GM23248 (cell line): ENCODE measurements at places on chromosomes 2 and 18. TPM values are rescaled to one million over a fixed set of nuclear protein-coding genes. Genes with fewer than 3 reads are reported as not detected.

APCDD1 gene
- total RNA-seq: not detected in 2 replicates

UGT1A6 gene
- not detected in 2 replicates for total RNA-seq

OSBPL6 gene
- 6.3 and 8.9 TPM in 2 replicates for total RNA-seq

REG1B gene
- not detected in 2 replicates for total RNA-seq

LRRTM1 gene
- total RNA-seq: not detected in 2 replicates

ALKAL2 gene
- total RNA-seq: not detected in 2 replicates

CDH20 gene
- not detected in 2 replicates for total RNA-seq

FBXO15 gene
- 0.22 TPM in 1 of 2 replicates, not detected in the other for total RNA-seq

SERPINB11 gene
- not detected in 2 replicates for total RNA-seq

- DNase-seq: no peak
Observed at GRCh38 chr2:65055422-65056214, 598 bp upstream of the CEP68 start.

DNA sequence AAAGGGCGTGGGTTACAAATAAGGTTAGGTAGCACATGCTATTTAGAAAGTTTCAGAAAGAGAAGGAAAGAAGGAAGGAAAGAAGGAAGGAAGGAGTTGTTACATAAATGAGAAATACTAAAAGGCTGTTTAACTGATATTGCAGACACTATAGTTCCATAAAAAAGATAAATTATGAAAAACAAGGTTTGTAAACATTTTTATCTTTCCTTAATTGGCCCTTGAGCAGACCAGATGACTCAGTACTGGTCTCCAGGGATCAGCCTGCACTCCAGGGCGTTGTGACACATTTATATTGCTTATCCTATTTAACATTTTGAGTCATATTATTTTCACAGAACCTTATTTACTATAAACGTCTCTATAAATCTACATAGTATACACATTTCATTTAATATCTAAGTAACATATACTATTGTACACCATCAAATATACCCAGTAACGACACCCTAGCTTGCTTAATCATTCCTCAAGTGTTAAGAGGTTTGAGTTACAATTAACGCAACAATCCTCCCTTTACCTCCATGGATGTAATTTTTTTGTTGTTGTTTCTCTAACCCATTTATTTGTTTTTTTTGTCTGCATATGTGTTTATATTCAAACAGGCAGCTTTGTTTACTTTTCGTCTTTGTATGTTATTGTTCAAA lies 2.8 kb upstream of the RAB31 start:
- DNase-seq: peak; percentile 89

GRCh38 chr18:2522112-2522511 lies 49.2 kb downstream of the METTL4 start:
- no peak for DNase-seq

- DNase-seq: no peak
Observed at GRCh38 chr2:196977507-196977906, 51.0 kb upstream of the PGAP1 start.

DNA sequence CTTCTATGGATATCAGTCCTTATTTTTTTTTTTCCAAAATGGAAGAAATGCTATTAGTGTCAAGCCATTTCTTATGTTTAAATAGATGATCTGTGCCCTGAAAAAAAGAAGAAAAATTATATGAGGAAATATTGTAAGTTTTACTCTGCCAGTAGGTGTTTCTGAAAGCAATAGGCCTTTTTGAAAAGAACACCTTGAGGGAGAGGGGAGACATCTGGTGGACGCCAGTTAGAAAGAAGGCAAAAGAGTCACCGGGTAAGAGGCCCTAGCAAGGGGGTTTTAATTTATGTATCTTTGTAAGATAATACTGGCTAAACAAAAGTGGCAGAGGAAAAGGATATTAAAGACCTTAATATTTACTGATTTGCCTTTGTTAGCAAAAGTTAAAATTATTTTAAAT lies 56.1 kb downstream of the DYNAP start:
- DNase-seq: peak; percentile 7

GRCh38 chr2:46848447-46848846 lies 67.2 kb downstream of the MCFD2 start:
- peak; percentile 50 for DNase-seq

DNA sequence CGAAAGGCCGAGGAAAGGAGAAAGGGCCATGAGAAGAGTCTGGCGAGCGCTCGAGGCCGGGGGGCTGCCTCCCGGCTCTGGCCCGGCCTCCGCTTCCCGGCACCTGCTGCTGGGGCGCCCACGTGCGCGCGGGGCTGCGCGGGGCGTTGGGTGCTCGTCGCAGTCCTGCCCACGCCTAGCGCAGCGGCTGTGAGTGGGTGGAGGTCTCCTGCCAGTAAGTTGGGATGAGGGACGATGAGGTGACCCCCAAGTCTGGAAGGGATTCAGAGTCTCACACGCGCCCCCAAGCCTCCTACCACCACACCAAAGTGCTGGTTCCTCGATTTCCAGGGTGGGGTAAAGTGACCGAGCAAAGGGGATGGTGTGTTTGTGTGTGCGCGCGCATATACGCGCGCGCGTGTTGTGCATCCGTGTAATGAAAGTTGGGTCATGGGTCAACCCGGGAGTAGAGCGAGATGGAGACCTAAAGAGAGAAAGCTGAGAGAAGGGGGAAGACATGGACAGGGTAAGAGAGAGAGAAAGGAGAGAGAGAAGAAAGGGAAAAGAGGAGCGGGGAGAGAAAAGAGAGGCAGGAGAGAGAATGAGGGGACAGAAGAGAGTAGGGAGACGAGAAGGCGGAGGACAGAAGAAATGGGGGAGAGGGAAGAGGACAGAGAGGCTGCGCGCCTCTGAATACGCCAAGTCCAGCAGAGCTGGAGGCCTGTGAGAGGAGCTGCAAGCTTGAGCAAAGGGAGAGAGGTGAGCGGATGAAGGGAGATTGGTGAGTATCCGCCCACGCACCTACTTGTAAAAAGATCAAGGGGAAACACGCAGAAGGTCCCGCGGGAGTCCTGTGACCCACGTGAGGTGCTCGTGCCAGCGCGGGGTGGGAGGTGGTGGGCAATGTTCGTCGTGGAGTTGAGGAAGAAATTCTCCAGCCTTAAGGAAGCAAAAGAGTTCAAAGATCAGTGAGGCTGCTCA lies 1.7 kb upstream of the NETO1 start:
- DNase-seq: no peak

DNA sequence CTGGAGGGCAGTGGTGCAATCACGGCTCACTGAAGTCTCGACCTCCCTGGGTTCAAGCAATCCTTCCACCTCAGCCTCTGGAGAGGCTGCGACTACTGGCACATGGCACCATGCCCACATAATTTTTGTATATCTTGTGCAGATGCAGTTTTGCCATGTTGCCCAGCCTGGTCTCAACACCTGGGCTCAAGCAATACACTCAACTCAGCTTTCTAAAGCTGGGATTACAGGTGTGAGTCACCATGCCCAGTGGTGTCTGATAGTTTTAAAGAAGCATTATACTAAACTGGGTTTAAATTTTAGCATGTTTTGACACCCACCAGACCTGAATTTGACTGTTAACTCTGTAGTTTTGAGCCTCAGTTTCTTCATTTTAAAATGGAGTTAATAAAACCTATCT lies 109.4 kb upstream of the SLC38A11 start:
- DNase-seq: no peak

DNA sequence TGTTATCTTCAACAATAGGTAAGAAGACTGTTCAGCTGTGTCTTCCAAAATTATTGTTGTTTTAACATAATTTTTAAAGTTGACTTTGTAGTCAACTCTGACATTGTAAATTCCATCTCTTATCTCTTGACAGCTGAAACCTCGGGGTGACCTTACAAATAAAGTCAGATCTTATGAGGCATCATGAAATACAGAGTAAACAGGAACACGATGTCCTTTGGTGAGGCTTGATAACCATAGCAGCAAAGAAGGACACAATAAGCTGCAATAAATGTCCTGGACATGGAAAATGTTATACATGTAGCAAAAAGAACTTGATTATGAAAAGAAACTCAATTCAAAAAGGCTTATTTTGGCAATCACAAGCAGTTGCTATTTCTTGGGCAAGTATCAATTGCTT lies 618.9 kb upstream of the SLC39A10 start:
- no peak for DNase-seq

- DNase-seq: no peak
Observed at GRCh38 chr2:65043001-65043400, 13.2 kb upstream of the CEP68 start.

GRCh38 chr18:62814132-62814759 lies 98.9 kb downstream of the PHLPP1 start:
- DNase-seq: no peak

DNA sequence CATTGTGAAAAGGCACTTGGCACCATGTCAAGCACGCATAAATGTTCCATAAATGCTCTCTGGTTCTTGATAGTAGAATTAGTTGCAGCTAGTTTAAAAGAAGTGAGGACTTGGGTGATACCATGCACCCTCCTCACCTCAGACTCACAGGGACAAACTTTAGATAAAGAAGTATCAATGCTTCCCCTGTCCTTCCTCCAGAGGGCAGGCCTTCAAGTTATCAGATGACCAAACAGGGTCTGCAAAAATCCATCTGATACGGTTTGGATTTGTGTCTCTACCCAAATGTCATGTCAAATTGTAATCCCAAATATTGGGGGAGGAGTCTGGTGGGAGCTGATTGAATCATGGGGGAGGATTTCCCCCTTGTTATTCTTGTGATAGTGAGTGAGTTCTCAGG lies 54.1 kb downstream of the C1QL2 start:
- DNase-seq: no peak

GRCh38 chr18:36284671-36285295 lies 12.7 kb upstream of the FHOD3 start:
- DNase-seq: peak; percentile 77

- DNase-seq: peak; percentile 11
Observed at GRCh38 chr2:206163251-206163880, 3.7 kb downstream of the EEF1B2 start.

GRCh38 chr18:68394705-68395104 lies 320.2 kb downstream of the TMX3 start:
- DNase-seq: peak; percentile 20

GRCh38 chr2:148756292-148756975 lies 111.9 kb downstream of the EPC2 start:
- DNase-seq: peak; percentile 81

DNA sequence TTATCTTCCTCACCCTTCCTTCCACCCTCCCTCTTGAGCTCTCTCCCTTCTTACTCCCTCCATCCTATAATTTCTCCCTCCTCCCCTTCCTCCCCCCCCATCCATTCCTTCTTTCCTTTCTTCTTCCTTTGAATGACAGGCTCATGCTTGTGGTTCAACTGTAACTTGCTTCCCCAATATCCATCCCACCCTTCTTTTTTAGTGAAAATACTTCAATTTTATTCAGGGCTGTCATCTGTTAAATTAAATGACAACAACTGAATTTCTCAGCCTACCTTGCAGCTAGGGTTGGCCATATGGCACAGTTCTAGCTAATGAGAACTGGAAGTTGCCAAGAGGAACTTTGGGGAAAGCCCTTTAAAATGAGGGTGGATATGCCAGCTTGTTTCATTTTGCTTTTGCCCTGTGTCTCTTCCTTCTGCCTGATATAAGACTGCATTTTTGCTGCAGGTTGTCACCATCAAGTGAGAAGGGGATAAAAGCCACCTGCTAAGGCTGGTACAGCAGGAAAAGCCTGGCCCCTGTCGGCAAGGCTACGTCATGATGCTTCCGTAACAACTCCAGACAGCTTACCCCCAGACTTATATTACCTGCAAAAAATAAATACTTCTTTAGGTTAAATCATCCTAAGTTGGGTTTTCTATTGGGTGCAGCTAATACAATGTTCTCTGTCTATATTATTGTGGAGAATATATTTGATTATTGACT lies 121.8 kb downstream of the NXPH2 start:
- DNase-seq: no peak

- DNase-seq: peak; percentile 55
Observed at GRCh38 chr2:180872255-180872654, 108.2 kb upstream of the UBE2E3 start.

DNA sequence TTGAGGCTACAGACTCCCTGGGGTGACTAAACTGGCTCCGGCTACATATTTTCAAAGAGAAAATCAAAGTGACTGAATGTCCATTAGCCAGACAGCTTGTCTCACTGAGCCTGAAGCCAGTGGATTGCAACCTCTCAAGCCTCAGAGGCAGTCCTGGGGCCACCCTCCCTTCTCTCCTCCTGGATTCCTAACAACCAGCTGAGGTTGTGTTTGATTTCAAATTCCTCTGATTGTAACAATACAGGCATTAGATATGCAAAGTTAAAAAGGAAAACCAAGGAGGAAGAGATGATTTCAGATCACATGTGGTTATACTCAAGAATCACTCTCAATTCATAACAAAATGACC lies 101.0 kb upstream of the LMAN1 start:
- no peak for DNase-seq

GRCh38 chr2:234414596-234414995 lies 82.3 kb downstream of the ARL4C start:
- no peak for DNase-seq

- DNase-seq: peak; percentile 18
Observed at GRCh38 chr2:168392024-168392423, 64.0 kb upstream of the CERS6 start.

DNA sequence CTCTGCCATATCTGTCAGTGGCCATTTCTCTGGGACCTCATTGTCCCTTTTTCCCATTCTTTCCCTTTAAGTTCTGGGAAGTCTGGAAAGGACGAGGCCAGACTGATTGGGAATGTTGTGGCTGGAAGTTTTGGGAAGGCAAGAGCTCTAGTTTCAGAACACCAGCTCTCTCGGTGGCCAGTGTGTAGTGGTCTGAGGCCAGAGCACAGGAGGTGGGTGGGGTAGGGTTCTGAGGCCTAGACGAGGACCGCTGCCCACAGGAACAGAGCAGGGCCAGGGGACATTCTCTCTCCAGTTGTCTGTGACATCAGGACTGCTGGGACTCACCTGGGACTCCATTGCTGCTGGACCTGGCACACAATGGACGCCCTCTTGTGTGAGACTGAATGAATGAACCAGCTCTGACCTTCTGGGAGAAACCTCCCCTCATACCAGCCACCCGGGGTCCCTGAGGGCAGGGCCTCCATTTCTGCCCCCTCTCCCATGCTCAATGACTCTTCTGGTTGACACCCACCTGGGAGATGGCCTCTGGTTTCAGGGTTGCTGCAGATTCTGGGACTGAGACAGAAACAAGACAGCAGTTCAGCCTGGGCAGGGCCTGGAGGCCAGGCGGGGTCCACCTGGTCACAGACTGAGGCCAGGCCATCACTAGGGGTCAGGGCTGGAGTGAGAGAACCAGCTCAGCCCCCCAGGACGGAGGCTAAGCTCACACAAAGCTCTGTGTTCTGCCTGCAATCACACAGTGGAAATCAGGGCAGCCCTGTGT lies 8.4 kb upstream of the NPPC start:
- no peak for DNase-seq

DNA sequence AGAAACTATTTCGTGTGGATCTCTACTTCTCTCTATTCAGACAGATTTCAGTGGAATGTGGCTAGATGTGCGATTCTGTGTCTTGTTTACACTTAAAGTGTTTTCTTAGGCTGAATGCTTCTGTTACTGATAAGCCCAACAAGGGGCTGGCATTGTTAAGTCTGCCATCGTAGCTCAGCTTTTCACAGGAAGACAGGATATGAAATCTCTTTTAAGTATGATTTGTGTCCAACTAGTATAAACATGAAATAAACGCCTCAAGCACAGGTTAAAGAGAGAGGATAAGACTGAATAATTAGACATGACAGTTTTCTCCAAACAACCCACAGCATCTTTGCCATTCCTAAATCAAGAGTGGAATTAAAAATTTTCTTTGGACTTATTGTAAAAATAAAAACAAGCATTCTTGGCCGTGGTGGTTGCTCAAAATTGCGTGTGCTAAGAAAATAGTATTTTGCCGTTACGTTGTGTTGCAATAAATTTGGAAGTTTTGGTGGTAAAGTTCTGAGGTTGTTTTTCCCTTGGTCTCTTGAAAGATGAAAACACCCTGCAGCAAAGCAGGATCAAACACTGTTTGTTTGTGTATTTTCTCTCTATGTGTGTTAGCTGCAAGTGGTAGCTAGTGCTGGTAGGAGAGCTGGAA lies 1.0 kb downstream of the VIT start:
- DNase-seq: no peak
